Keratinocyte (primary cell): ENCODE measurements at places on chromosomes 5 and 9. TPM values are rescaled to one million over a fixed set of nuclear protein-coding genes. Genes with fewer than 3 reads are reported as not detected.

DIMT1 gene
- polyA plus RNA-seq = 28.2 to 49.9 TPM (median 49.5 TPM) in 3 replicates

SUSD3 gene
- 0.20 to 0.37 TPM in 2 of 3 replicates, not detected in the other for polyA plus RNA-seq

JAKMIP2 gene
- polyA plus RNA-seq = not detected in 3 replicates

GLRA1 gene
- polyA plus RNA-seq = not detected in 3 replicates

ACTBL2 gene
- polyA plus RNA-seq = 0.35 to 2.7 TPM (median 0.68 TPM) in 3 replicates

C5orf24 gene
- 29.0 to 36.5 TPM (median 29.6 TPM) in 3 replicates for polyA plus RNA-seq

FBN2 gene
- 21.8 to 40.5 TPM (median 30.1 TPM) in 3 replicates for polyA plus RNA-seq

CCNO gene
- polyA plus RNA-seq = 0.42 to 0.94 TPM (median 0.48 TPM) in 3 replicates

HRH2 gene
- polyA plus RNA-seq = 0.08 TPM in 1 of 3 replicates, not detected in the others

TMEM252 gene
- not detected in 3 replicates for polyA plus RNA-seq

PCDH12 gene
- 0.01 to 0.03 TPM (median 0.01 TPM) in 3 replicates for polyA plus RNA-seq

PTCH1 gene
- 0.82 to 1.7 TPM (median 1.5 TPM) in 3 replicates for polyA plus RNA-seq

PLAC8L1 gene
- polyA plus RNA-seq = 0.63 to 0.69 TPM in 2 of 3 replicates, not detected in the other

ADAMTS12 gene
- polyA plus RNA-seq = 0.31 to 0.92 TPM (median 0.49 TPM) in 3 replicates

HNRNPA0 gene
- polyA plus RNA-seq = 8.4 to 11.6 TPM (median 11.4 TPM) in 3 replicates

CCDC127 gene
- 4.6 to 5.7 TPM (median 4.9 TPM) in 3 replicates for polyA plus RNA-seq

AHRR gene
- 0.23 to 0.51 TPM (median 0.24 TPM) in 3 replicates for polyA plus RNA-seq

SNCAIP gene
- not detected in 3 replicates for polyA plus RNA-seq

HTR1A gene
- not detected in 3 replicates for polyA plus RNA-seq

PALM2AKAP2 gene
- polyA plus RNA-seq = 2.3 to 8.1 TPM (median 3.6 TPM) in 3 replicates

UGT3A1 gene
- not detected in 3 replicates for polyA plus RNA-seq

ENHO gene
- 0.06 TPM in 1 of 3 replicates, not detected in the others for polyA plus RNA-seq

SPEF2 gene
- 0.95 to 1.6 TPM (median 1.1 TPM) in 3 replicates for polyA plus RNA-seq

INSL4 gene
- 0.04 TPM in 1 of 3 replicates, not detected in the others for polyA plus RNA-seq

FAM163B gene
- polyA plus RNA-seq = not detected in 3 replicates

OR2Y1 gene
- not detected in 3 replicates for polyA plus RNA-seq

IL5 gene
- not detected in 3 replicates for polyA plus RNA-seq

PCDHGC3 gene
- 9.8 to 45.1 TPM (median 15.2 TPM) in 3 replicates for polyA plus RNA-seq

LHFPL2 gene
- polyA plus RNA-seq = 9.6 to 12.3 TPM (median 11.4 TPM) in 3 replicates

NDUFB6 gene
- 50.2 to 67.0 TPM (median 60.7 TPM) in 3 replicates for polyA plus RNA-seq

FBXW2 gene
- 45.0 to 68.3 TPM (median 59.9 TPM) in 3 replicates for polyA plus RNA-seq

OR1Q1 gene
- not detected in 3 replicates for polyA plus RNA-seq

HACD4 gene
- polyA plus RNA-seq = 7.3 to 10.4 TPM (median 9.4 TPM) in 3 replicates

SPATA31C2 gene
- polyA plus RNA-seq = not detected in 3 replicates

CACNA1B gene
- under 0.01 to 0.01 TPM (median 0.01 TPM) in 3 replicates for polyA plus RNA-seq

LAMC3 gene
- polyA plus RNA-seq = not detected in 3 replicates

IRX2 gene
- 13.8 to 27.1 TPM (median 23.7 TPM) in 3 replicates for polyA plus RNA-seq

MLLT3 gene
- 10.6 to 17.0 TPM (median 15.1 TPM) in 3 replicates for polyA plus RNA-seq

CD14 gene
- 0.06 to 0.19 TPM (median 0.18 TPM) in 3 replicates for polyA plus RNA-seq

N4BP3 gene
- polyA plus RNA-seq = 1.0 to 1.9 TPM (median 1.3 TPM) in 3 replicates

SQSTM1 gene
- polyA plus RNA-seq = 75.7 to 170 TPM (median 116 TPM) in 3 replicates

AGXT2 gene
- polyA plus RNA-seq = not detected in 3 replicates

FYB1 gene
- polyA plus RNA-seq = 0.29 to 1.0 TPM (median 0.56 TPM) in 3 replicates

KCTD16 gene
- 0.02 to 0.08 TPM (median 0.04 TPM) in 3 replicates for polyA plus RNA-seq

MTMR12 gene
- 11.0 to 17.1 TPM (median 15.6 TPM) in 3 replicates for polyA plus RNA-seq

SLC25A25 gene
- polyA plus RNA-seq = 4.1 to 7.9 TPM (median 6.5 TPM) in 3 replicates

MORN5 gene
- not detected in 3 replicates for polyA plus RNA-seq

ORM2 gene
- not detected in 3 replicates for polyA plus RNA-seq

FIBCD1 gene
- 0.79 to 1.3 TPM (median 0.94 TPM) in 3 replicates for polyA plus RNA-seq

ROPN1L gene
- 0.09 to 0.22 TPM in 2 of 3 replicates, not detected in the other for polyA plus RNA-seq

C7 gene
- polyA plus RNA-seq = not detected in 3 replicates

REEP2 gene
- 0.19 to 0.41 TPM (median 0.35 TPM) in 3 replicates for polyA plus RNA-seq

PCDHB15 gene
- polyA plus RNA-seq = 0.03 to 0.31 TPM (median 0.09 TPM) in 3 replicates

KIF24 gene
- polyA plus RNA-seq = 1.1 to 1.8 TPM (median 1.5 TPM) in 3 replicates

ALG2 gene
- 48.2 to 57.1 TPM (median 50.9 TPM) in 3 replicates for polyA plus RNA-seq

RNF180 gene
- polyA plus RNA-seq = 1.8 to 2.8 TPM (median 2.4 TPM) in 3 replicates

TMEM215 gene
- polyA plus RNA-seq = not detected in 3 replicates

PTGS1 gene
- 2.4 to 4.5 TPM (median 4.0 TPM) in 3 replicates for polyA plus RNA-seq

MRPS2 gene
- polyA plus RNA-seq = 44.7 to 115 TPM (median 61.1 TPM) in 3 replicates
